ENCODE measurements at places on chromosomes 4 and X.

- peak; percentile 51 for DNase-seq
Measured at GRCh38 chrX:118974088-118974907, at the start of gene LONRF3. Gene LONRF3, plus strand, starts transcription at chrX:118974618. Its CDS starts 163 bp downstream, at chrX:118974781.

- peak; percentile 24 for DNase-seq
Measured at GRCh38 chr4:27000820-27001219, 140.2 kb downstream of the STIM2 start.

DNA sequence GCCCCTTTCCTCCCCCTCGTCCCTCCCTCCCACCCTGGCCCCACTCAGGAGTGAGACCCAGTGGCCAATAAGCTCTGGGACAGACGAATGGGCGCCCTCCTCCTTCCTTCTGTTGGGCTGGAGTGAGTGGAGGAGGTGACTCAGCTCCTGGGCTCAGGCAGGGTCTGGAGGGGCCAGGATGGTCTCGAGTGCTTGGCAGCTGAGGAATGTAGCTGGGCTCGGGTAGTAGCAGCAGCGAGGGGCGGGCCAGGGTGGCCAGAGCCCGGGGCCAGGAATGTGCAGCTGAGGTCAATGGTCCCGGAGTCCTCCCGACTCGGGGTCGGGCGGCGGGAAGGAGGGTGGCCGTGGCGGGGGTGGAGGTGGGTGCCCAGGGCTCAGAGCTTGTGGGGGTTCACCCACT is 15.0 kb downstream of the G6PD start:
- no peak for DNase-seq

DNA sequence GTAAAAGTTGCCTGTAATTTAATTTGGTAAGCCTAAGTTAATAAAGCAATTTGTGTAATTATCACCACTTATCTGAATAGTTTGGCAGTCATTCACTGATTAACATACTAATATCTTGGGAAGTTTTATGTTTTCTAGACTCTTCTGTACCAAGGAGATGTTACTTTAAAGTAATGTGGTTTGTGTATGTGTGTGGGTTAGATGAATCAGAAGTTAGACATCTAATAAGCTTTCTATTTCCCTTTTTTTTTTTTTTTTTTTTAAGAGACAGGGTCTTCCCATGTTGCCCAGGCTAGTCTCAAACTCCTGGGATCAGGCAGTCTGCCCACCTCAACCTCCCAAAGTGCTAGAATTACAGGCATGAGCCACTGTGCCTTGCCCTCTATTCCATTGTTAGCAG is 5.3 kb downstream of the SLAIN2 start:
- no peak for DNase-seq

DNA sequence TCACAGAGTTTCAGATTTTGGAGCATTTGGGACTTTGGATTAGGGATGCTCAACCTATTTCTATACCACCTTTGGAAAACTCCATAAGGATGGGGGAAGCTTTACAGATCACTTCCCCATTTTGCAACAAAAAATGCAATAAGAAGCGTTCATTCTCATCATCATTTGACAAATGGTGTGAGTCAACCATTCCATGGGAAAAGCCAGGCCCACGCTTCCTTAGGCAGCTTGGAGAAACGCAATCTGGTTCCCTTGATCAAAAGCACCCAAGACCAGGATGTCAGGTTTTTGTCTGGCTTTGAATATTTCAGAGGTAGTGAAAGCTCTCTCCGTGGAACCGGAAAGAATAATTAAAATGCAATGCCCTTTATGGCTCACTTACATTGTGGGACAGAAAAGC is 79.3 kb upstream of the C4orf50 start:
- no peak for DNase-seq

DNA sequence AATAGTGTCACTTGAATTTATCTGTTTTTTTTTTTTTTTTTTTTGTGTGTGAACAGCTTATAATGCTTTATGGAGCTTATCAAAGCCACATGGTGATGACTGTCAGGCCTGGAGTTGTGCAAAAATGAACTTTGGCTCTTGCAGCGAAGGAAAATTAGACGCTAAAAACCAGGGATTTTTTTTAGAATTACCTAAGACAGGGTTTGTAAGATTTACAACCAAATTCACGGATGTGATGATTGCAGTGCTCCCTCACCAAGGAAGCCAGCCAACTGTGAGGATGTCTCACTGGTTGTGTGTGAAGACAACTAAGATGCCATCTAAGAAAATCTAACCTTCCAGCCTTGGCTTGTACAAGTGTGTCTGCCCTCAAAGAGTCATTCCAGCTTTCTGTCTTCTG is 127.1 kb upstream of the SLC4A4 start:
- DNase-seq, result no peak

DNA sequence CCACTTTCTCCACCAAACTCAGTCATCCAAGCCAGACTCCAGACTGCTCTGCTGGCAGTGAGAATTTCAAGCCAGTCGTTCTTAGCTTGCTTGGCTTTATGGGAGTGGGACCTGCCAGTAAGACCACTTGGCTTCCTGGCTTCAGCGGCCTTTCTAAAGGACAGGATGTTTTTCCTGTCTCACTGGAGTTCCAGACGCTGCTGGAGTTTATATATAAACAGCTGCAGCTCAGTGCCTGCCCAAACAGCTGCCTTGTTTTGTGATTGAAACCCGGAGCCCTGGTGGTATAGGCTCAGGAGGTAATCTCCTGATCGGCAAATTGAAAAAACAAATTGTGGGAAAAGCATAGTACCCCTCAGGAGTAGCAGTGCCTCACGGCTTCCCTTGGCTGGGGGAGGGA is 1165.8 kb upstream of the ADGRL3 start:
- DNase-seq, result no peak

DNA sequence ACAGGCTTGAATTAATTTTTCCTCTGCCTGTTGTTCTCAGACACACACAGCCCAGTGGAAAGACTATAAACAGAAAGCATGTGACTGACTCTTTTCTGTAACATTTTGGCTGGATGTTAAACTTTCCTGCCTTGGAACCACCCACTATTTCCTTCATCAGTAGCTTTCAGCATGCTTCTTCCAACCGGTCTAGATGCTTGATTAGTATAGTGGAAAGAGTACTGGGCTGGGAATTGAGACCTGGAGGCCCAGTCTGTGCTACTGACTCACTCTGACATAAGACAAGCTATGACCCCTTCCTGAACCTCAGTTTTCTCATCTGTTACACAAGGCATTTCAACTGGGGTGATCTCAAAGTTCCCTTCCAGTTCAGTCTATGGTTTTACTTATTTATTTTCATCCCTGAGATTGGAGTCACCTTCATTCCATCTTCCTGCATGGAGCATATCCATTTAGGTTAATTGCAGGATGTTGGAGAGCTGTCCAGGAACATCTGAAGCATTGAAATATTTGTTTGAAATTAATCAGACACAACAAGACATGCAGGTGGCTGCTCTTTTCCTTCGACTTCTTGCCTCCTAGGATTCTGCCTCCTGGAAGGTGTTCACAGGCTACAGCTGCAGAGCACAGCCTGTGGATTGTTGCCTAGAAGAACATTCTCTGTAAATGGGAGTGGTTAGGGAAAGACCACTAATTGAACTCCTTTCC is 173.4 kb downstream of the RTL9 start:
- DNase-seq, result no peak

- no peak for DNase-seq
Measured at GRCh38 chr4:109701566-109702410, 1.5 kb downstream of the CASP6 start.

DNA sequence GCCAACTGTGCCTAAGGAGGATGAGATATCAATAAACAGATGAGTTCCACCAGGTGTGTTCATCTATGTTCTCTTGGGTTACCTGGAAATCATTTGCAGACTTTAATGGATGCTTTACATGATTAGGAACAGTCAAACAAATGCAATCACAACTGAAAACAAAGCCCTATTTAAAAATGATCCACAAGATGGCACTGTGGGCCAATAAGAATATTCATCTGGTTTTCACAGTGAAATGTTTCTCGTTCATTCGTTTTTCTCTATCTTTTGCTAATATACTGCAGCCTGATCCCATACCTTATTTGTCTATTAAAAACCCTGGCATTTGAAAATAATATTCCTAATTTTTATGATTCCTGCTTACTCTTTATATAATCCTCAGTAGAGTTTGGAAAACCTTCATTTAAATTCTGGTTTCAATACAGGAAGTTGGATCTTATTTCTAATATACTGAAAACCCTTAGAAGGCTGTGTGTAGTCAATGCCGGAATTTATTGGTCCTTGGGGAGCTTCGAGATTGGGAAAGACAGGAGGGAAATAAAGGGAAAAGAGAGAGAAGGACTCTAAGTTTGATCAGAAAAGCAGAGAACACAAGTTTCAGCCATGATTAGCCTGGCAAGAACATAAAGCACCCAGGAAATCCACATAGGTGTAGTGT is 63.8 kb upstream of the TAPT1 start:
- peak; percentile 23 for DNase-seq

- no peak for DNase-seq
Measured at GRCh38 chr4:119014658-119015057, 121.0 kb upstream of the MYOZ2 start.

- peak; percentile 39 for DNase-seq
Measured at GRCh38 chr4:40992472-40993295, 221.7 kb downstream of the APBB2 start.

- DNase-seq, result no peak
Measured at GRCh38 chrX:139851730-139852129, 81.1 kb downstream of the ATP11C start.

- no peak for DNase-seq
Measured at GRCh38 chrX:47863187-47863586, 26.5 kb downstream of the ZNF81 start.

DNA sequence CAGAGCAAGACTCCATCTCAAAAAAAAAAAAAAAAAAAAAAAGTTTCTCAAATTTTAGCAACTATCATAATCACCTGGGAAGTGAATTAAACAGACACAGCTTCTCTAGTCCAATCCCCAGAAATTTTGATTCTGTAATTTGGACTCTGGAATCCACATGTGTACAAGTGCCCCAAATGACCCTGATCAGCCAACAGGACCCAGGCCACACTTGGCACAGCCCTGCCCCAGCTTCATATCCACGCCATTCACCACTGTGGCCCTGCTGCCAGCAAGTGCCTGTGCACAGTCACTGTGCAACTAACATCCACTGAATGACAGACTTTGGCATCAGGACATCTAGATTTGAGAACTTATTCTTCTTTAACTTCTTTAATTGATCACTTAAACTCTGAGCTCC is 14.1 kb upstream of the CXCL13 start:
- no peak for DNase-seq

DNA sequence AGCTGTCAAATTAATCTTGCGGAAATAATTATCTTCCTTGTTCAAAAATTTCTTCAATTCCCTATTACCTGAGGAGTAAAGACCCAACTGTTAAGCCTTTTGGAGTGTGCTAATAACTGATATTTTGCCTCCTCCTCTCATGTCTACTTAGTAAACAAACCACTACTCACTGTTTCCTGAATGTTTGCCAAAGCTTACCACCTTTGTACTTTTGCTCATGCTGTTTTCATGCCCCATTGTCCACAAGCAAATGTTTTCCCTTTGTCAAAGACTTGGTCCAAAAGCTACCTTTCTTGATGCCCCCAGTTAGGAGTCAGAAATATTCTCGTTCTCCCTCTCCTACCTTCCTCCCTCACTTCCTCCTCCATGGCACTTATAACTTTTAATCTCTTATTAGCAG is 226.1 kb downstream of the ENOX2 start:
- DNase-seq, result no peak

DNA sequence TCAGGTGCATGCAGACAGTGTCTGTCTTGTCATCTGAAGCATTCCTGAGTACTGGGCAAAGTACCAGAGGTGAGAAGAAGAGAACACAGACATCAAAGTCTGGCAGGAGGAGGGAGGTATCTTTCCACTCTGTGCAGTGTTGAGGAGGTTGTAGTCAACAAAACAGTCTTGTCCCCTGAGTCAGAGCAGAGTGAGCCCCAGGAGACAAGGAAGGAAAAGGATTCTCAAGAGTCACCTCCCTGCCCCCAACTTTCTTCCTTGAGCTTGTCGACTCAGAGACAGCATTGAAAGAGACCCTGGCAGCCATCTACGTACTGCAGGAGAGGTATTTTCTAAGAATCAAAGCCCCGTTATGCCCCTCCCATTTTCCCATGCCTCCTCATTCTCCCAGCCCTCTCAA is 4.4 kb upstream of the SRPX start:
- no peak for DNase-seq

GRCh38 chr4:158801066-158801465 is 32.2 kb downstream of the FNIP2 start:
- no peak for DNase-seq

DNA sequence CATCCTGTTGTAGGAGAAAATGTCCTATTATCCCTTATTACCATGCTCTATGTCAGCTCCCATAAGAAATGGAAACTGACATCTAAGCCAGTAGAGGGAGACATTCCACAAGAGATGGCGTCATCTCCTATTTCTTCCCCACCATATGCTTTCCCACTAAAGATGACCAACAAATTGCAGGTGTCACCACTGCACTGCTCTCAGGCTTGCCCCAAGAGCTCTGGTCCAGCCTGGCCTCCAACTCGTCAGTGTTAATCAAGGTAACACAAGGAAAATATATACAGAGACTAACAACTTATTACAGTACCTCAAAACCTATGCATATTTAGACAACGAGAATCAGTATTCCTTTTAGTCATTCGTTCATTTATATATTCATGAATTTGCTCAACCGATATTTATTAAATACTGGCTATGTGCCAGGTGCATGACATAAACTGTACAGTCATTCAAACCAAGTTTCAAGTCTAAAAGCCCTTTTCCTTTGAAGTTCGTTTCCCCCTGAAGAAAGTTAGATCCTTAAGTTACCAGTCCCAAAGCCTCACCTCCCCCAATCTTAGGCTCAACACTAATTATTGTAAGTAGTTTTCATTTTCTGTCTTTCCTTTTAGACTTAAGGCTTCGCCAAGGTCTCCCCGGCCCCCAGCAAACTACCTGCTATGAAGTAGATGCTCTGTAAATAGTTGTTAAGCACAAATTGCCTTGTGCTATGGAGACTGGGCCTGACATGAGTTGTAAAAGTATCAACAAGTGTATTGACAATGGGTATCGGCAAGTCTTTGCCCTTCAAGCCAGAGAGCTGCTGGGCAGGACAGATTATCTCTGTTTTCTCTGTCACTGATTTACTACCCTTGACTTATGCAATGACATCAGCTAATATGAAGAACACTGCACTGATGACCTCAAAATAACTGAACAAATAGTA is 3.1 kb upstream of the FGB start:
- peak; percentile 23 for DNase-seq

DNA sequence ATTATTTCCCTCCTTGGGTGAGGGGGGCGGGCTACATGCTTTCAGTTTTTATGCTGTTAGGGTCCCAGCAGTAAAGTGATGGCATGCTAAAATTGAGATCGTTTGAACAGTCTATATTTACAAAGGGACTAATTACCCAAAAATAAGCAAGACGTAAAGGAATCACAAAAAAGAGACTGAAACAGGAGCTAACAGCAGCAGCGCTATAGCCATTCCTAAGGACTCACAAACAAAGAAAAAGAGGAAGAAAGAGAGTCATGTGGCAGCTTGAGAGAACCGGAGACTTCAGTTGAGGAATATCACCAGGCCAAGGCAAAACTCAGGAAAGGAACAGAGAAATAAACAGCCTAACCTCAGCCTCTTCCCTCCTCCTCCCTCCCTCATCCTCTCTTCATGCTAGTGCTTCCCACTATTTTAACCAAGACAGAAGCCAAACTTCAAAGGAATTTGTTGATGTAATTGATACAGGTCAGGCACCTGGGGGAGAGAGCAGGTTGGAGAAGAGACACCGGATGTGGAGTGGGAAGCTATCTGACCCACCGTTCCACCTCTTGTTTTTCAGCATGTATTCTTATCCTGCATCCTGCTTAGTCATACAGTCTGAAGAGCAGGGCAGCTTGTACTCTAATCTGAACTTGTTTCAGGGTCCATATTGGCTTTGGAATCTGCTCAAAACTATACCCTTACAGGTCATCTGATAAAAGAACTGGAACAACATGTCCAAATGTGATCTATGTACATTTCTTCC is 383.7 kb downstream of the NAF1 start:
- no peak for DNase-seq

GRCh38 chr4:6222761-6223292 is 22.5 kb upstream of the JAKMIP1 start:
- no peak for DNase-seq
